Activated effector memory CD4-positive, alpha-beta T cell treated with anti-CD3 and anti-CD28 coated beads, Interleukin-2, amount 50 U/mL, for 16 hours (primary cell): ENCODE measurements at places on chromosomes 12 and 14.
A peak's percentile ranks its signal among the peaks of the same experiment; 100 is the strongest.

GRCh38 chr14:34059037-34059924, 108.4 kb upstream of the EGLN3 start:
- no peak for DNase-seq

GRCh38 chr14:93716746-93717667, 71.3 kb downstream of the PRIMA1 start:
- DNase-seq, result peak; percentile 51

- no peak for DNase-seq
Measured at GRCh38 chr14:20372796-20373195, 29.4 kb downstream of the PARP2 start.

DNA sequence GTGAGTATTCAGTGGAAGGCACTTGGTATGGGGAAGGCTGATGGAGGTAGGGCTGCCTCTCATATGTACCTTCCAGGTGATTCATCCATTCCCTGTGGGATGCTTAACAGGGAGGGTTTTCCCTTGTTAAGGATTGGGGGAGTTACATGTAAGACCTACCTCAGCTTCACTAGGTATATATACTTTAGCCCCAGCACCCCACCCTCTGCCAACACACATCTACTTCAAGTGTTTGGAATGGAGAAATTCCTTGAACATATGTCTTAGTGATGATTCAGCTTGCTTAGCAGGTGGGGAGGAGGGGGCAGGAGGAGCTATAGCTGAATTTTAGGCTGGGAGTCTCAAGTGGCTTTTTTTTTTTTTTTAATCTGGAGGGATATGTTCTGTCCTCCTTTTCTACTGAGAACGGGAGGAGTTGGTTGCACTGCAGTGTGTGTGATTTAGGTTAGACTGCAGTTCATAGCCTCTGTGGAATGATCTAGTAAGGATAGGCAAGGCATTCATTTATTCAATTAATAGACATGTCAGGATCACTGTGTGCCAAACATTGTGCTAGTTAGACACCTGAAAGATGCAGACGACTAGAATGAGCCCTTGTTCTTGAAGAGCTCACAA, 1.7 kb downstream of the PIP4K2C start:
- DNase-seq, result no peak

DNA sequence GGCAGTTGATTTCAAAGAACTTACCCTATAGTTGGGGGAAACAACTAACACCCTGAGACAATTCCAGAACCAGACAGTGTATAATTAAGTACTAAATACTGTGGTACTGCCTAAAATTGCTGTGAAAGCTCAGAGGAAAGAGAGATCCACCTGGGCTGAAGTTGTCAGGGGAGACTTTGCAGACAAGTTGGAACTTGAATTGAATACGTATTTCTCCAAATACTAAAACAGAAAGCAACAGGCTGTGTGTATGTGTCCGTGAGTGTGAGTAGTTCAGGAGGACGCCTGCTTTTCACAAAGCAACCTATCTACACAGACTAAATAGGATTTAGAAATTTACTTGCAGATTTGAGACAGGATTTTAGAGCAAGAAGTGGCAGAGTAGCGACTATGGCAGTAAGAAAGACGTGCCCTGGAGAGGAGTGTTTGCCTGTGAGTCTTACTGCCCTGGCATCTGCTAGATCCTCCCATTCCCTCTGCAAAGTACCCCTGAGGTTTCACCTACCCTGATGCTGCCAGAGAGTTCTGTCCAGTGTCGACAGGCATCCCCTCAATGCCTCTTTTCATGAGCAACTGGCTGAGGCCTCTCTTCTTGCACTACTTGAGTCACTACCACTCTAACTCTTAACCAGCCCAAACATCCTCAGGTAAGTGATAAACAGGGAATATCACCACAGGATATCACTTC, 37.4 kb upstream of the BMP4 start:
- DNase-seq, result no peak

DNA sequence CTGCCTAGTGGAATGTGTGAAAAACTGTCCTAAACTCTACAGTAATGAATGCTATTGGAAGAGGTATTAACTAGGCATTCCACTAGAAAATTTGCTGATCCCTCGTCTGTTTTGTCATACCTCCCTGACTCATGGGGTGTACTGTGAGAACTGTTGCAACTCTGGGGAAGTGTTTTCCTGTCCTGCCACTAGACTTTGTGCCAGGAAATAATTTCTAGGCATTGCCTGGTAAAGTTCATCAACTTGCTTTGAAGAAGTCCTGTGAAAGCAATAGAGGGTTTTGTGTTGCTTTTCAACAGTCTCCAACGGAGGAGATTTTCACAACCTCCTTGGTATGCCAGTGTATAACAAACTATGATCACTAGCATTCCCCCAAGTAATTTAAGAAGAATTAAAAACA, 139.9 kb downstream of the AKAP6 start:
- no peak for DNase-seq

DNA sequence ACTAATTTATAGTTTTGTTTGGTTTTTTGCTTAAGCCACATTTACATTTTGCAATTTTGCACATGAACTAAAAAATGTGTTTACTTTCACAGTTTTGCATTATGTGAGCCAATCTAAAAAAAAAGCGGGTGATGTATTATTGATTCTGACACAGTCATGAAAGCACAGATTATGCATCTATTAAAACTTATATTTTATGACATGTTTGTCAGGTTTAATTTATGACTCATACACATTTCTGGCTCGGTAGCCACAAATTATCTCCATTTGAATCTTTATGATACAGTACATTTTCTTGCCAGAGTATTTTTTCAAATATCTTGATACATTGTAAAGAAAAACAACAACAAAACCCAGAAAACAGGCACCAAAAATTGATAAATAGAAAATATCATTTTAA, 280.4 kb upstream of the GRIP1 start:
- no peak for DNase-seq
